GM23248 (cell line): ENCODE measurements at places on chromosomes 5 and 9. TPM values are rescaled to one million over a fixed set of nuclear protein-coding genes. Genes with fewer than 3 reads are reported as not detected.

Gene KIF24
- 0.95 and 0.99 TPM in 2 replicates for polyA plus RNA-seq

Gene SAPCD2
- 0.86 and 0.88 TPM in 2 replicates for polyA plus RNA-seq

Gene PCDHB10
- 0.86 and 1.3 TPM in 2 replicates for polyA plus RNA-seq

Gene F2RL2
- 0.05 TPM in 1 of 2 replicates, not detected in the other for polyA plus RNA-seq

Gene SLC25A2
- polyA plus RNA-seq = not detected in 2 replicates

Gene DIPK1B
- polyA plus RNA-seq = 0.15 TPM in 1 of 2 replicates, not detected in the other

Gene RPL35
- 1,193 and 1,202 TPM in 2 replicates for polyA plus RNA-seq

Gene BAG1
- polyA plus RNA-seq = 48.7 and 49.7 TPM in 2 replicates

Gene SCGB3A2
- polyA plus RNA-seq = not detected in 2 replicates

Gene TTC1
- 67.5 and 67.7 TPM in 2 replicates for polyA plus RNA-seq

GRCh38 chr5:122076669-122077365, 1.2 kb downstream of the LOX start:
- DNase-seq = peak; percentile 83

- DNase-seq = peak; percentile 2
Observed at GRCh38 chr5:121688781-121689180, 162.9 kb upstream of the FTMT start.

DNA sequence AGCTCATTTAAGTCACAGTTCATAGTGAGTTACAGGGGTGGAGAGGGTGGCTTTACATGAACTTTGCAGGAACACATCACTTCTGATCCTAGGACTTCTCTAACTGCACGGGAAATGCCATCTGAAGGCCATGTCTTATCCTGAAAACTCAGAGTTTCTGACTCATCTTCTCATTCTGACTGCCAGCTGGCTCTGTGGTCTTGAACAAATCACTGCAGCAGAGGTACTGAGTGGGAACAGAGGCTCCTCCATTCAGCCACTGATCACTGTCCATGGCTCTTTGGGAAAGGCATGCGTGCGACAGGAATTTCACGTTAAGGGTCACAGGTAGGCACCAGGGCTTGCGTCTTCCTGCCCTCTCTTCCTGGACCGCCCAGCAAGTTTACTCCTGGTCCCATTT, 114.6 kb upstream of the LRRTM2 start:
- DNase-seq = peak; percentile 88

DNA sequence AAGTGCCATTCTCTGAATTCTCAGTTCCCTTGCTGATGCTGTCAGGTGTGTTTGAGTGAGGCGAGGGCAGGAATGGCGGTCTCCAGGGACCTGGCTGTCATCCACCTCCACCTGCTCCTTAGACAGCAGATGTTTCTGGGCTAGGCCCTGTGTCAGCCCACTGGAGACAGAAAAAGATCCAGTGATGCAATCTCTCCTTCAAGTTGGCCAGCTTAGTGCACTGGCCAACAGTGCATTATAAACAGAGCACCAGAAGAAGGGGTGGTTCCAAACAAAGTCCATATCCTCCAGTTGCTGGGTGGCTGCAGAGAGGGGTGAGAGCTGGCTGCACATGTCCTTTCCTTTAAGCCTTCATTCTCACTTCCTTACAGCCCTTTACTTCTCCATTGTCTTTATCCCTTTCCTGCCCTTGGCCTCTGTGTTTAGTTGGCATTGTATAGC, 26.5 kb downstream of the NANS start:
- no peak for DNase-seq

DNA sequence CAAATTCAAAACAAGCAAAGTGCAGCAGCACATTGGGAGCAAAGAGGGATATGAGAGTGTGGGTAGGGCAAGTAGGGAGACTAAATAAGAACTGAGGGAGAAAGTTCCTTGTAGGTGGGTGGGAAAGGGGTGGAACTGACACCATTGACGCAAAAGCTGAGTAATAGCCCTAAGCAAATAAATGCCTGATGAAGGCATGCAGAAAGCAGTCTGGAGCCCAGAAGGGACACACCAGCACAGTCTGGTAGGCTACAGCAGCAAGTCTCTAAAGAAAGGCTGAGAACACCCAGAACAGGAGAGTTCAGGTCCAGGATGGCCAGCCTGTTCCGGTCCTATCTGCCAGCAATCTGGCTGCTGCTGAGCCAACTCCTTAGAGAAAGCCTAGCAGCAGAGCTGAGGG, at the start of gene INSL4:
Gene INSL4 (plus strand): TSS at position 208 of the 400 bp plus-strand sequence. CDS start 105 bp downstream, at position 313.
- DNase-seq = peak; percentile 15

DNA sequence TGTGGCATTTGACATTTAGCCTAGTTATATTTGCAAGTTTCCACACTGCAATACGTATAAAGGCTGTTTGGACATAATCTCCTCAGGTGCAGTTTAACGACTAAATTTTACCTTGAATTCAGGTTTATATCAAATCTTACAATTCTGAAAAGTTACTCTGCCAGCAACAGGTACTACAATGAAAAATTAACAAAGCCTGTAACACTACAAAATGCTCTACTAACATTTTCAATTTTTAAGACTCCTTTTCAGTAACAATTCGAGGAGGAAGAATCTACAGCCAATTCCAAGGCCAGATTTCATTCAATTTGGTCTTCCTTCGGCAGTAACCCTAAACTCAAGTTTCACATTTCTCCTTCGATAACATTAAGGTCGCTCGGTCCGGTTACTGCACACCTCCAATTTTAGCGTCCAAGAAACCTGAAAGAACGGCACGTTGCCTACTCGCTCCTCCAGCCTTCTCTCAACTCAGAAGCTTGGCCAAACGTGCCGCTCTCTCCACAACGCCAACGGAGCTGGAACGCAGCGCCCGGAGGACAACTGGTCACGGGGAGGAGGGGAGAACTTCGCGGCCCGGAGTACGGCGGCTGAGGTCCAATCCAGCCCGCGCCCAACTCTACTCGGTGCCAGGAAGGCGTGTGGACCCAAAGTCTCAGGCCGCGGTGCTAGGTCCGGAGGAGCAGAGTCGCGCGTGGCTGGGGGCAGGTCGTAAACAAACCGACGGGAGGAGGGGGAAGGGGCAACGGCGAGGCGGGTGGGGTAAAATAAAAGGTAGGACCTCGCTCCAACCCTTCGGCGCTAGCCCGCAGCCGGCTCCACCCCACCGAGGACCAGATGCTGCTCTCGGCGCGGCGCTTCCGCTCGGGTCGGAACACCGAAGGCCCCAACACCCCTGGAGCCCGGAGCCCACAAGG, 681 bp downstream of the FNIP1 start:
- peak; percentile 91 for DNase-seq

DNA sequence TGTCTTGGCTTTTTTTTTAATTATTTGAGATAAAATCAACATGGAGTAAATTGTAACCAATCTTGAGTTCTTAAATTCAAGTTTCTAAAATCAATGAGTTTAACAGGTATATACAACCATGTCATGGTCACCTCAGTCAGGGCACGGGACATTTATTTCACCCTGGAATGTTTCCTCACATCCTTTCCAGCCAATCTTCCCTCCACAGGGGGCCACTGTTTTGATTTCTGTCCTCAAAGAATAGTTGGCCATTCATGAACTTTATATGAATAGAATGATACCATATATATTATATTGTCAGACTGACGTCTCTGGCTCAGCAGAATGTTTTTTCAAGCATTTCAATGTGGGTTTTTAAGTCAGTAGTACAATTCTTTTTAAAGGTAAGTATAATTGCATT, 806 bp downstream of the ZNF474 start:
- DNase-seq = no peak

- DNase-seq = no peak
Observed at GRCh38 chr9:93130861-93131481, 3.1 kb downstream of the NINJ1 start.

DNA sequence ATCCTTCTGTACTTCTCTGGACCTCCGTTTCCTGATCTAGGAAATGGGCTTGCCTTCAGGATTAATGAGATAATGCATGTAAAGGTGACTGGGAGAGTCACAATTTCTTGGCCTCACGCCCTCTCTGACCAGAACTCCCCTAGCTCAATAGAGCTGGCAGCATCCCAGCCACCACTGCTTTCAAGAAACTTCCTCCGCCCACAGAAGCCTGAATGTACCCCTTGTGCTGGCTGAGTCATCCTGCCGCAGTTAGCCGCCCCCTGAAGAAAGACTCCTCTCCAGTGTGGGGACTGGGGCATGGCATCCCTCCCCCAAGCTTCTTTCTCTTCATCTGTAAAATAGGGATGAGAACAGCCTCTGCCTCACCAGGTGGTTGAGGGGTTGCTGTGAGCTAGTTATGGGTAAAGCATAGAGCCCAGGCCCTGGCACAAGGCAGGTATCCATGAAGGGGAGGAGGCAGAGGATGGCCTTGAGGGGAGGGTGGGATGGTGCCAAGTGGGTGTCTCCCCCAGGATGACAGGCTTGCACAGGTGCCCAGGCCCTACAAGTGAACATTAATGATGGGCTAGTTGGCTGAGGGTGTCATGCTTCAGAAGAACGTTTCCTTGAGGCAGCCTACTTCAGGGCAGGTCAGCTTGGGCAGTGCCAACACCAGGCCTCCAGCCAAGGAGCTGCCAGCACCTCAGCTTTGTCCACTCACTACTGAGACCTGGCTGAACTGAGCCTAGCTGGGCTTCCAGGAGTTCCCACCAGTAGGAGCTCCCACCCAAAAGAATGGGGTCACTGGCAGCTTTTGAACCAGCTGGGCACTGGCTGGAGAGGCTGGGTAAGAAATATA, 3.4 kb downstream of the PDLIM4 start:
- DNase-seq = peak; percentile 93

DNA sequence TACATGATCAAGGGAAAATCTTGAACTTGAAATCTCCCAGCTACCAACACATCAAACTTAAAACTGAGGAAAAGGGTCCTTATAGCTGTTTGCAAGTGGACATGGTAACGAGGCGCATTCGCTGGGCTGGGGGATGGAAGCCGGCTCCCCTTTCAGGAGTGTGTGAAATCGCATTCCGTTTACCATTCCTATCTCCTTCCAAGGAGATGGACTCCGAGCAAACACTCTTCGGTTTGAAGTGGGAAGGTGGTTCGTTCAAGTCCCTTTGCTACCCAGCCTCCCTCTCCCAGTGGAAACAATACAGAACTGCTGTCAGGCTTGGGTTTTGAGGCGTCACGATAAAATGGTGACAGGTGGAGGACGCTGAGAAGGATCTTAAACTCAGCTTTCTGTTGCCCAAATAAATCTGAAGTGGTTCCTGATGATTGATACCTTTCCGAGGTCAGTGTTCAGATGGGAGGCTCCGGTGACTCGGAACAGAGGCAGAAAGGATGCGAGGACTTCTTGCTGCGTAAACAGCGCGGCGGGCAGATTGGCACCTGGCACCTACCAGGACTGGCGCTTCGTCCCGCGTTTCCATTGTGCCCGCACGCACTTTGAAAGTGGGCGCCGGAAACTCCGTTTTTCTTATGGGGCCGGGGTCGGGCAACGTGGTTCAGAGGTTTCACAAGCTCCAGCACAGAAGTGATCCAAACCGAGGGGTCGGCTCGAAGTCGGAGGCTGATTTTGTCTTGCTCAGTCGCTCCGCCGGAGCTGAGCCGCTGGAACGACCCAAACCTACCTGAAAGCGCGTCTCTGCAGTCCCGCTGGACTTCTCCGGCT, 7.0 kb downstream of the MSX2 start:
- DNase-seq = no peak

DNA sequence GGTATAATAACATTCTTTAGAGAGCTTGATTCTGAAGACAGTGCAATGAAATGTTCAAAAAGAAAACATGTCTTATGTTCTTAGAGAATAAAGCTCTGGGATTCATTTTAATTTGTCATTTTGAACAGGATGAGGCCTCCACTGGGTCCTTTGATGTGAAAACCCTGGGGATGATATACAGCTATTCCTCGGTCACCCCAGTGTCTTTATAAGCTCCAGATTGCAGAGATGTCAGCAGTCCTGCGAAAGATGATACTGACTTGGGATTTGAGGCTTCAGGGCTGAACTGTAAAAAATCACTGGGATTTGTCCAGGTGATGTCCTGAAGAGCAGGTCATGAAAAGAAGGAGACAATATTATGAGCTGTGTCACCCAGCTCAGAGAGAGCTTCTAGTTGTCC, 529.7 kb upstream of the ZNF608 start:
- DNase-seq = no peak

DNA sequence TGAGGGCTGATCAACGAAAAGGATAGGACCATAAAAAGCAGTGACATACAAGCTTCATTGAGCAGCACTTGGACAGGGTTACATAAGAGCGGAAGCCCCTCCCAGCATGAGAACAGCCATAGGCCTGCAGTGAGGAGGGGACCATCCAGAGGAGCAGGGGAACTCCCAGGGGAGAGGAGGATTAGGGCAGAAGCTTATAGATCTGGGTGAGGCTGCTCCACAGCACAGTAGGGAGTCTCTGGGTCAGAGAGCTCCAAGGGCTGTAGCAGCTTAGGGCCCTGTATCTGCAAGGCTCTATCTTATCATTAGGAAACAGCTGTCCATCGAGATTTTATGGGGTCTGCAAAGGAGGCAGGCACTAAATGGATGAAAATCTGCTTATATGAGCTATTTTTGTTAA, 186.6 kb downstream of the DOCK8 start:
- DNase-seq = no peak

GRCh38 chr5:116375926-116376325, 198.7 kb downstream of the SEMA6A start:
- DNase-seq = no peak

- no peak for DNase-seq
Observed at GRCh38 chr5:60504342-60504741, 195.6 kb downstream of the DEPDC1B start.

DNA sequence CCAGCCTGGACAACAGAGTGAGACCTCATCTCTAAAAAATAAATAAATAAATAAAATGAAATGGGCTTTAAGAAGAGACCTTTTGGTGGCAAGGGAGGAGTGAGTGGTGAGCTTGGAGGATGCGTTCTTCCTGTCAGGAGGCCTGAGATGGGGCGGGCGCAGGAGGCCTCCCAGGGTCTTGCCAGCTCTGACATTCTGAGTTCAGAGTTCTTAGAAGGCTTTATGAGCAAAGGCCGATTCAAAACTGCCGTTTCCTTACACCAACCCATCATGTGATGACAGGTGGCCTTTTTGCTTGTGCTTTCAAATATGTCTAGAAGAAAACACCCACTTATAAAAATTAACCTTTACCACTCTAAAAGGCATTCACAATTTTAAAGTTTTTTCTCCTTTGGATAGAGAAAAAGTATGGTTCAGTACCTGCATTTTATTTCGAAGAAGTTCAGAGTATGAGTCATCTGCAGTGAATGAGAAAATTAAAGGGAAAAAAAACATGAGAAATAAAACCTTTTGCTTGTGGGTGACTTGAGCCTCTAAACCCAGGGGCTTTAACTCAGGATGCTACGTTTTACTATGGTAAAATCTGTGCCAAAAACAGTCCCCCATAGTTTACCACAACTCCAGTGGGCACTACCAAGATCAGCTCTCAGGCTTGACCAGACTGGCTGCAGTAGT, 157.4 kb upstream of the OTULINL start:
- no peak for DNase-seq

DNA sequence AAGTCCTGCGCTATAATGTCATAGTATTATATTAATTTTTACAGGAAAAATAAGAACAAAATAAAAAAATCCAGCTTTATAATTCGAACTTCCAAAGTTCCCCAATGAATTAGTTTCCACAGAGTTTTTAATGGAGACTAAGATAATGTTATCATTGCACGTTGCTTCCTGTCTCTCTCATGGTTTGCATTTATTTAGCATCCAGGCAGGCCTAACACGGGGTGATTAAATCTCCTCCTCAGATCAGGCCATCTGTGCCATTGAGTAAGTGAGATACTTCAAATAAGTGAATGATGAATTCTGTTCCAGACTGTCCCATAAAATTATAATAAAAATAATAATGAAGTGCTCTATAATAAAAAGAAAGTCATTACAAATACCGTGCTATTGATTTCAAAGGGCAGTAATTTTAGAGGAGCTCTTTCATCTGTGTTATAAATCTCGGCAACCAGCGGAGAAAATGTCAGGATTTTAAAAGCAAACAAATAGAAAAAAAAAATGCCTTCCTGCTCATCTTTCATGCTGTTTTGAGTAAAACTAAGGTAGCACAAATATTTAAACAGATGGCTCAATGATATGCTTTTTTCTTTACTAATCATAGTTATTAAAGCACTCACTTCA, 570.6 kb upstream of the ZNF608 start:
- DNase-seq = no peak

GRCh38 chr9:21320465-21320864, 14.7 kb downstream of the KLHL9 start:
- DNase-seq = no peak
